ENCODE measurements at places on chromosomes 6 and 20. TPM values are rescaled to one million over a fixed set of nuclear protein-coding genes. Genes with fewer than 3 reads are reported as not detected.
A peak's percentile ranks its signal among the peaks of the same experiment; 100 is the strongest.

GRCh38 chr6:164069350-164069990 lies 655.0 kb downstream of the QKI start:
- no peak for DNase-seq

DNA sequence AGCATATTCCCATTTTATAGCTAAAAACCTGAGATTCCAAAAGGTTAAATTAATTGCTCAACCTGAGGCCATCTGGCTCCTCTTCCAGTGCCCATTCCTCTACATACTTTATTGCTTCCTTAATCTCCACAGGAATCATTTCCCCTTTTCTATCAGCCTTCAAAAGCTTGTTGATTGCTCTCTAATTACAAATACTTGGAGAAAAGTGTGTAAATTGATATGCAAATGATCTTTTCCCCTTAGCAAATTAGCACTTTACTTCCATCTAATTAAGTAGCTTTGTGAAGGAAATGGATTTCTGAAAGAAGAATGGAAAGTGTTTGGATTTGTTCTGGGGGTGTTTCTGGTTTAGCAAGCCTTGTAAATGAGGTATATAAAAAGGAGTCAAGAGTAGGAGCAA lies 323.3 kb downstream of the GRIK2 start:
- no peak for DNase-seq

GRCh38 chr6:20427856-20428255 lies 26.2 kb downstream of the E2F3 start:
- DNase-seq = no peak

DNA sequence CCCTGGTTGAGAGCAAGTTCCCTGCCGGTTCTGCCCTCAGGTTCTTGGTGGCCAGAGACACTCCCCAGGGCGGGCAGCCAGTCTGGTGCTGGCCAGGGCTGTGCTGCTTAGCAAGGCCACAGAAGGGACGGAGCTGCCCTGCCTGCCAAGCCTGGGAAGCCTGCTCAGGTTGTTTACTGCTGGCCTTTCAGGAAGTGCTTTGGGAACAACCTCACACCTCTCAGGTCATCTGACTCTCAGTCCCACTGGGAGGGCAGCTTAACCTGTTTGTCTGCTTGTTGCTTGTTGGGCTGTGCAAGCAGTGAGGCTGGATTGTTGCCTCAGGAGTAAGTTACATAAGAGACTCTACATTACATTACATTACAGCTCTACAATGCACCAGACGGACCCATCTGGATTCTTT lies 75.8 kb upstream of the AFDN start:
- DNase-seq = peak; percentile 98

The RAD21L1 gene
- total RNA-seq = not detected

DNA sequence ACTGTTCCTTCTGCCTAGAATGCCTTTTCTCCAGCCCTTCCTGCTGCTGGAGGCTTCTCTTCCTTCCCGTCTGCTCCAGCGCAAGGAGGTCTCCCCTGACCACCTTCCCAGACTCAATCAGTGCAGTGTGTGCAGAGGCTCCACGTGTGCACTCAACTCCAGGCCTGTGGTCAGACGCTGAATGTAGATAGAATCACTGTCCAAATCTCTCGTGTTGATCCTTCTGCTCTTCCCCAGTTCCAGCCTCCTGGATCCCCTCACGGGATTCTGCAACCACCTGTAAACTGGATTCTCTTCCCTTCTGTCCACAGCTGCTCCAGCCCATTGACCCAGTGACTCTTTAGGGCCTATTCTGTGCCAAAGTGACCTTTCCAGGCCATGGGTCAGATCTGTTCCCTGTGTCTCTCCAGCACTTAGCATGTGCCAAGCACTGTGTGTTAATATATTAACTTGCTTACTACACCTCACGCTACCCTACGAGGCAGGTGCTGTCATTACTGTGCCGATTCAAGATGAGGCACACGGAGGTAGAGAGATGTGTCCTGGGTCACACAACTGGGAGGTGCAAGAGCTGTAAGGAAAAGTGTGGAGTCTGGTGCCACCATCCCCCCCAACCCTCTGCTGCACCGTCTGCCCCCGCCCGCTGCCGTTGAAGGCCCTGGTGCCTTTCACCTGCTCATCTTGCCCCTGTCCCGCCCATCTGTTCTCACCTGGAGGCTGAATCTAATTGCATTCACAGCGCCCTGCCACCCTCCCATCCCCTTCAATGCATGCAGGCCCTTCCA lies 112.2 kb downstream of the SULF2 start:
- no peak for DNase-seq

DNA sequence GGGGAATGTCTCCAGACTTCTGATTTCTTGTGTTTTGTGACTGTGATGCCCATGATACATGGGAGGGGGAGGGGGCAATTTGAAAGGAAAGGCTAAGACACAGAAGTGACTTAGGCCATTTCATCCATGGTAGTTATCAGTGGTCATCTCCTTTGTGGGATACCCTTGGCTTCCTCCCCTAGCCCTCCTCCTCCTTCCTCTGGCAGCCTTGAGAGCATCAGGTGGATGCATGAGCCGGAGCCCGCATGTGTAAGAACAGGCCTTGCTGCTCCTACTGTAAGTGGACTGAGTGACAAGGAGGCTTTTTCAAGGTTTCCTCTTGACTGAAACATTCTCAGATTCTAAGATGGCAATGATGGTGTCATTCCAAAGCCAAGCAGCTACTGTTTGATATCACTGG lies 874 bp downstream of the CD83 start:
- no peak for DNase-seq

DNA sequence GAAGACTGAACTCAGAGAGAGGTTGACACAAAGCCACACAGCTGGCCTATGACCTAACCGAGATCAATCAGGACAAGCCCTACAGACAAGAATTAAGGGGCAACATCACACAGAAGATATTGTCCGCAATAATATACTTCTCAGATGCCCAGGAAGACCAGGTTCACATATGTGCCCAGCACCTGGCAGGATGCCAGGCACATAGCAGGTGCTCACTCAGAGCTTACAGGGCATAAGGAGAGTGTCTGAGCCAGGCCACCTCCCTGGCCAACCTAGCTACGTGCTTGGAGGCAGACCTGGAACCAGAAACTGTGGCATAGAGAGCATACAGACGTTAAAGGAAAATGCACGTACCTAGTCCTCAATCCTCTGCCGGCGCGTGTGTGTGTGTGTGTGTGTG lies 87.0 kb upstream of the LRFN2 start:
- no peak for DNase-seq

DNA sequence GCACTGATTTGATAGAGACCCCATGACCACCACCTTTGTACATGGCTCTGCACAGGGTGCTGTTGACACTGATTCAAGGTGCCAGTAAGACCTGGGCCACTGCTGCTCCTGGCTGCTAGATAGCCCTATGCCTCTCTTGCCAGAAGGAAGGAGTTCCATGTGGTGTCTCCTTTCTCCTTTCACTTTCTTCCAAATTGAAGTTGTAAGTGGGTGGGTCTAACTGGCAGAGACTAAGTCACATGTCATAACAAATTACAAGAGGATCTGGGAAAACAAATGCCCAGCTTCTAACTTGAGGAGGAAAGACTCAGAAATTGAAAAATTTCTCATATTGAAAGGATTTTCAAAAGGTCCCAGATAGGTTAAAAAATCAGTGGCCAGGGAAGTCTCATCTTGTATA lies 116.8 kb downstream of the TFAP2B start:
- no peak for DNase-seq

The MCM9 gene
- 9.9 TPM for total RNA-seq

The REM1 gene
- total RNA-seq = 1.0 TPM

The FAM209B gene
- not detected for total RNA-seq

DNA sequence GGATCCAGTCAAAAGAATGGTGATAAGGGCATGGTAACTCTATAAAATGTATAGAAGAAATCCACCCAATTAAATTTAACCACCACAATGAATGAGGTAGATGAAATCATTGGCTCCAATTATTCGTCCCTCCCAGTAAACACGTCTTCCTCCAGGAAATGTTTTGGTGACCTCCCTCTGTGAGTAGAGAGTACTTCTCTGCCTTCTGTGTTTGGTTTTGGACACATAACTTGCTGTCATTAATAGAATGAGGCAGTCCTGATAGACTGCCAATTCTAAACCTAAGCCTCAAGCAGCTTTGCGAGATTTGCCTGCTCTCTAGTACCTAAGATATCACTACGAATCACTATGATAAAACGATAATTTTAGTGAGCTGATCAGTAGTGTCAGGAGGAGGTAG lies 632.8 kb downstream of the HDGFL1 start:
- DNase-seq = no peak

The CENPB gene
- 57.9 TPM for total RNA-seq
